ENCODE measurements at places on chromosomes 4 and X. TPM values are rescaled to one million over a fixed set of nuclear protein-coding genes. Genes with fewer than 3 reads are reported as not detected.

The TFDP3 gene
- total RNA-seq, result not detected

The GAGE12H gene
- not detected for total RNA-seq

The WDFY3 gene
- 0.75 TPM for total RNA-seq

The ATP2B3 gene
- total RNA-seq, result not detected

The IRS4 gene
- total RNA-seq, result 0.09 TPM

The WNK3 gene
- 0.12 TPM for total RNA-seq

The RPS6KA6 gene
- not detected for total RNA-seq

The IL2RG gene
- 337 TPM for total RNA-seq

The XAGE2 gene
- total RNA-seq, result not detected

The ADGRG2 gene
- total RNA-seq, result not detected

The POLN gene
- 2.3 TPM for total RNA-seq

The CLDN22 gene
- not detected for total RNA-seq

The RNF175 gene
- total RNA-seq, result not detected

The PWWP3B gene
- total RNA-seq, result not detected

The PAGE4 gene
- not detected for total RNA-seq

GRCh38 chr4:81844717-81845116, 373.0 kb upstream of the RASGEF1B start:
- peak; percentile 90 for DNase-seq

- no peak for DNase-seq
Observed at GRCh38 chrX:33989936-33990335, 142.2 kb downstream of the FAM47A start.

- DNase-seq, result no peak
Observed at GRCh38 chrX:25241461-25241860, 225.7 kb upstream of the ARX start.

DNA sequence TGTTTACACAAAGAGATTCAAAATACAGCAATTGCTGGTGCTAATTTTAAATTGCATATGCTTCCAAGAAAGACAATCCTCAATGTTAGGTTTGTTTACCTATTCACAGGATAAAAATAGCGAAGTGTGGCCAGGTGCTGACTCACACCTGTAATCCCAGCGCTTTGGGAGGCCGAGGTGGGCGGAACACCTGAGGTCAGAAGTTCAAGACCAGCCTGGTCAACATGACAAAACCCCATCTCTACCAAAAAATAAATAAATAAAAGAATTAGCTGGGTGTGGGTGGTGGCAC, 77.7 kb downstream of the OPHN1 start:
- DNase-seq, result no peak

DNA sequence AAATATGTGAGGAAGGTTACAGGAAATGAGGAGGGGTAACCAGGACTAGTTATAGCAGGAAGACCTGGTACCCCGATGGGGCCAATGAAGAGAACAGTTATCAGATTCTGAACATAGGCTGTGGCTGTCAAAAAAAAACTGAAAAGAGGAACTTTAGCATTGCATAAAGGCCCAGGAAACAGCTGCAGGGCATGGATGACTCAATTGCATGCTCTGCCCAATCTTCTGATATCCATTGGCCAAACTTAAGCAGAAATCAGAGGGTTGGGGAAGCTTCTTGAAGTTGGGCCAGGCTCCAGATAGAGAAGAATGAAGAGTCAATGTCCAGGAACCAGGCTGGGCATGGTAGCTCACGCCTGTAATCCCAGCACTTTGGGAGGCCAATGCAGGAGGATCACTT, 1222.4 kb upstream of the PRKX start:
- no peak for DNase-seq

- DNase-seq, result no peak
Observed at GRCh38 chrX:38275615-38276014, 51.7 kb downstream of the RPGR start.

- DNase-seq, result no peak
Observed at GRCh38 chrX:44723426-44723825, 120.4 kb upstream of the DUSP21 start.

DNA sequence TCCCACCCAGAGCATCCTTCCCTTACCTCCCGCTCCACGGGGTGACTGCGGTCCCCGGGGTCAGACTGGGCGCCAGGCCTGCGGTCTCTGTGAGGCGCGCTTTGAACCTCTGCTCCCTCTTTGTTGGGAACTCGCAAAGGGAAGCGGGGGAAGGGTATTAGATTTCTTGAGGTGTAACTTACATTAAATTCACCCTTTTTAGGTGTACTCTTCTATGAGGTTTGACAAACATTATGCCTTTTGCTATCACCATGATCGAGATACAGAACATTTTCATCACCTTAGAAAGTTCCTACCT, 569 bp downstream of the DCK start:
- DNase-seq, result no peak

- no peak for DNase-seq
Observed at GRCh38 chr4:139896091-139896604, 230.5 kb downstream of the MGST2 start.

- no peak for DNase-seq
Observed at GRCh38 chrX:19852014-19853005, 35.1 kb downstream of the SH3KBP1 start.

GRCh38 chr4:95371476-95372224, 177.1 kb downstream of the UNC5C start:
- DNase-seq, result no peak

DNA sequence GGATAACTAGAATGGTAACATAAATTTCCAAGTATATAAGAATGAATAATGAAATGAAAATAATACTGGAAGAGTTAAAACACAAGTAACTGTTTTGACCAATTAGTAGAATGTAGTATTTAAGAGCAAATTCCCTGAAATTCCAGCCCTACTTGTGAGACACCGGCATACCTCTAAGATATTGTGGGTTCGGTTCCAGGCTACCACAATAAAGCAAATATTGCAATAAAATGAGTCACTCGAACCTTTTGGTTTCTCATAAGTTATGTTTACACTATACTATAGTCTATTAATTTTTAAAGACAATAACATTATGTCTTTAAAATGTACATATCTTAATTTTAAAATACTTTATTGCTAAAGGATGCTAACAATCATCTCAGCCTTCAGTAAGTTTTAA, 15.2 kb upstream of the IQCM start:
- DNase-seq, result no peak

- DNase-seq, result no peak
Observed at GRCh38 chrX:69995362-69996112, 54.2 kb downstream of the AWAT2 start.

- no peak for DNase-seq
Observed at GRCh38 chrX:132169554-132169953, 41.7 kb upstream of the FRMD7 start.

DNA sequence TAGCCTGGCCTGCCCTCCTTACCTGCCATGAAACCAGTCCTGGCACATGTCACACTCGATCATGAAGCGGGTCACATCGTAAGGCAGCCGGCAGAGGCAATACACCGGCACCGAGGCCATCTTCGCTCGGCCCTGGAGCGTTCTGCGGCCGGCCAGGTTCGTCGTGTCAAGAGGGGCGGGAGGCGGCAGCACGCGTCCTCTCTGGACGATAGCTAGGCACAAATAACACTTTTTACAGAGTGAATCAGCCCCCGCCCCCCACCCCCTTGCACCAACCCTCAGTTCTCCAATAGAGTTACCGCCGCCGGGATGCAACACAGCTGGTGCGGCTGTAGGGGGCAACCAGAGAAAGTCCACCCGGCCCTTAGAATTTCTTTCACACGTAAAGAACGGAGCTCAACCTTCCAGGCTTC, 1.7 kb downstream of the PHF8 start:
- DNase-seq, result peak; percentile 73

DNA sequence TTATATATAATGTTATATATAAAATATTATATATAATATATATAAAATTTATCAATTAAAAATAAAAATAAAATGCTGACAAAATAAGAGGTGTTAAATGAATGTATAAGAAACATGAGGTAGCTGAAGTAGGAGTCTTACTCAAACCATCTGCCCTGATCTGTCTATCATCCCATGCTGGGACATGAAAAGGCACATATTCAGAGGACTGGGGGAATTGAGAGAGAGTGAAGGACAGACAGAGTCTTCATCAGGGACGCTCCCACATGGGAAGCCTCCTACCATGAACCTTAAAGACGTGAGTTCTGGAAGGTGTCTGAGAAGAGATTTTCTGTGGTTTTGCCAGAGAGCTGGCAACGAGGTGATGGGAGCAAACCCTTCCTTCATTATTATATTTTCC, 4.1 kb upstream of the ARSF start:
- DNase-seq, result no peak

- DNase-seq, result no peak
Observed at GRCh38 chr4:153808175-153808574, 19.3 kb upstream of the SFRP2 start.

- no peak for DNase-seq
Observed at GRCh38 chr4:53800741-53801140, 209.5 kb upstream of the LNX1 start.

- DNase-seq, result no peak
Observed at GRCh38 chr4:186844059-186844681, 120.5 kb upstream of the FAT1 start.

DNA sequence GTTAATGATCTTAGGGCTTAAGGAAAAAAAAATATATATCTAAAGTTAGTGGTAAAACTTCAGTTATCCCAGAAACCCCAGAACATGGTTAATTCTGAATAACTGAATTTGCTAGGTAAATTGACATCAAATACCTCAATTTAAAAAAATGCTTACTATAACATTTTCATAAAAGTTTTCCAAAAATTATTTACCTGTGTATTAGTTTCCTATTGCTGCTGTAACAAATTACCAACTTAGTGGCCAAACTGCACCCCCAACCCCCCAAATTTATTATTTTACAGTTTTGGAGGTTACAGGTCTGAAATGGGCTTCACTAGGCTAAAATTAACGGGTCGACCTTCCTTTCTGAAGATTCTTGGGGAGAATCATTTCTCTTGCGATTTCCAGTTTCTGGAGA, 95.2 kb downstream of the PDLIM5 start:
- DNase-seq, result no peak

DNA sequence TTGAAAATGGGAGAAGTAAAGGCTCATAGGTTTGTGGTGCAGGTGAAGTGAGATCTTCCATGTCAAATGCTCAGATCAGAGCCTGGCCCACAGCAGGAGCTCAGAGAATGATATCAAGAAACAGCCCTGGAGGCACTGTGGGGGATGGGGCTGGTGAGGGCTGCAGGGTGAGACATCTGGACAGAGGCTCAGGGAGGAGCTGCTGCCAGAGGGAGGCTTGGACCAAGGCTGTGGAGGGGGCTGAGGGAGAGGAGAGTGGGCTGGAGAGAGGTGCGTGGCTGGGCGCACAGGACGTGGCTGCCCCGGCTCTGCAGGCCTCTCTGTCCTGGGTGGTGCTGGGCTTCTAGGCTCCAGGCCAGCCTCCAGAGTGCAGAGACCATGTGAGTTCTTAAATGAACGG, 5.6 kb downstream of the SORCS2 start:
- no peak for DNase-seq

- no peak for DNase-seq
Observed at GRCh38 chrX:150063674-150064073, 125.4 kb upstream of the EOLA2 start.

- DNase-seq, result no peak
Observed at GRCh38 chr4:173935622-173936405, 347.7 kb downstream of the FBXO8 start.

- no peak for DNase-seq
Observed at GRCh38 chrX:11929476-11929875, 171.4 kb downstream of the MSL3 start.

DNA sequence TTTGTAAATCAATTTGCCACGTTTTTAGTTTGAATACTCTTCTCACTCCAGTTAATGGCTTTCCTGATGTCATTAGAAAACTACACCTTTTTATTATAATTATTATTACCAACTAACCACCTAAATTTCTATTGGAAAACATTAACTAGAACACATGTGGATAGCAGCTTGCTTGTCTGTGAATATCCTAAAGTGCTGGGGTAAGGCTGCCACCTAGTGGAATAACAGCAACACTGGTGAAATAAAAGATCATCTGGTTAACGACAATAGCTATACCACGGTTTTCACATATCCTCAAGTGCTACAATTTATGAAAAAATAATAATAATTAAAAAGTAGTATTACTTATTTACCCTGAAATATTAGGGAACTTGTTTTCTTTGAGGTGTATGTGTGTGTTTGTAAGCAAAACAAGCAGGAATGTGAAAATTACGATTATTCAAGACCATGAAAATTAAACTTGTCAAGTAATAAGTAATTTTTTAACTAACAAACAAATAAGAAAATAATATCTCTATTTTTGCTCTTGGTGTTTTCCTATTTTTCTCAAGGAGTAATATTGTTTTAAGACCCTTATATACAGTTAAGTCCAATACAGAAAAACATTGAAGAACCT, 130.1 kb upstream of the TECRL start:
- DNase-seq, result peak; percentile 77

- no peak for DNase-seq
Observed at GRCh38 chrX:39726771-39727170, 371.0 kb downstream of the BCOR start.
